Neuronal stem cell (in vitro differentiated cells): ENCODE measurements at places on chromosomes 11 and 22.

GRCh38 chr22:48734961-48735360 lies 1092.7 kb downstream of the BRD1 start:
- no peak for DNase-seq

DNA sequence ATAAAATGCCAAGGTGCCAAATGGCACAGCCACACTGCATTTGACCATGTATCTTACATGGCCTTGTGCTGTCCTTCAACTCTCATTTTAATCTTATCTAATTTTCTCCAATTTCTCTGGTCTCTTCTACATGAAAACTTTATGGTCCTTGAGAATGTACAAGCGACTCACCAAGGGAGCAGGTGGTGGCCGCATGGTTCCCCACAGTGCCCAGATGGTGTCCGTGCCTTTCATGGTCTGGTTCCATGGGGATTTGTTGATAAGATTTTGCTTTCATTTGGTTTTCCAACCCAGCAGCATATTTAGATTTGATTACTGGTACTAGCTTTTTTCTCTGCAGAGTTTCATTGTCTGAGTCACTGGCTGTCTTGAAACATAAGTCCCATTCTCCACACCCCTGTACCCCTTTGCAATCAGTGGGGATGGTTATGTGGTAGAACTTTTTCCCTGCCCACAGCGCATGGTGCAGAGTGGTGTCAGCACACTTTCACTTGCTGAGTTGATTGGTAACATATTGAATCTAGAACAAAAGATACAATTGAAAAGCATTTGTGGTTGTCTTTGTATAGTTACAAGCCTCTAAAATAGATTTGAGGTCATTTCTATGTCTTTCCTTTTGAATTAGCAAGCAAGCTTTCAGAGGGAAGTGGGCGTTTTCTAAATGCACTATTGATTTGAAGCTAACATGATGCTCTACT lies 24.1 kb downstream of the ZNRF3 start:
- DNase-seq, result no peak

- DNase-seq, result no peak
Observed at GRCh38 chr11:130029137-130029536, 26.5 kb upstream of the PRDM10 start.

- DNase-seq, result no peak
Observed at GRCh38 chr22:39785232-39785631, 108.3 kb downstream of the ENTHD1 start.
